ENCODE measurements at places on chromosomes 7 and 10.

GRCh38 chr10:21628023-21628422 lies 94.0 kb downstream of the MLLT10 start:
- DNase-seq, result no peak

DNA sequence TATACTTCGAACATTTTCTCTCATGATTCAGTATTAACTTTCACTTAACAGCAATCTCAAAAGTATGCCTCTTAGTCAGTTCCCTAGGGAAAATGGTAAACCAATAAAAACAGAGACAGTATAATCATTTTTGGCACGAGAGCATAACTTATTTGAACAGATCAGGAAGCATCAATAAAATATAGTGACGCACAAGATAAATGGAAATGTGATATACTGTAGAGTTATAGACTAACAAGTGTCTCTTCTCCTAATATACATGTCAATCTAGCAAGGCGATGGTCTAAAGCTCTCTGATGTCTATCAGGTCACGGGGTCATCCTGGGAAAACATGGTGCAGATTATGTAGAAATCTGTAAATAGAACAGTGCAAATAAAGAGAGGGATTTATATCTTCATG lies 131.6 kb downstream of the HGF start:
- peak; percentile 50 for DNase-seq

DNA sequence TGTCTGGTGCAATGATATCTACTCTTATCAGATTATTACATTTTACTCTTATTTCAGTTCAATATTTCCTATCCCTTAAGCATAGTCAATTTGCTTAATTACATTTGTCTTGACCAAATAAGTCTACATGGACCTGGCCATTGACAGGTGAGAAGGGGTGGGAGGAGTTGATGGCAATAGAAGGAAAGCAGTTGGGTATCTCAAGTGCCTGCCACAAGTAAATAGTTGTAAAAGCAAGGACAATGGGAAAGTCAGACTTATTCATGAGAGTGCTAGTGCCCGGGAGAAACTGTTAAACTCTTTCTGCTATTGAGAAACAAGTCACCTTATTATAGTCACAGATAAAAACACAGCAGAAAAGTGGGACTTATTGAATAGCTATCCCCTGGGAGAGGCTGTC lies 32.4 kb upstream of the HGF start:
- no peak for DNase-seq

- DNase-seq, result no peak
Observed at GRCh38 chr10:72044417-72045041, 43.8 kb downstream of the SPOCK2 start.

- no peak for DNase-seq
Observed at GRCh38 chr10:15420858-15421257, 49.8 kb upstream of the FAM171A1 start.

DNA sequence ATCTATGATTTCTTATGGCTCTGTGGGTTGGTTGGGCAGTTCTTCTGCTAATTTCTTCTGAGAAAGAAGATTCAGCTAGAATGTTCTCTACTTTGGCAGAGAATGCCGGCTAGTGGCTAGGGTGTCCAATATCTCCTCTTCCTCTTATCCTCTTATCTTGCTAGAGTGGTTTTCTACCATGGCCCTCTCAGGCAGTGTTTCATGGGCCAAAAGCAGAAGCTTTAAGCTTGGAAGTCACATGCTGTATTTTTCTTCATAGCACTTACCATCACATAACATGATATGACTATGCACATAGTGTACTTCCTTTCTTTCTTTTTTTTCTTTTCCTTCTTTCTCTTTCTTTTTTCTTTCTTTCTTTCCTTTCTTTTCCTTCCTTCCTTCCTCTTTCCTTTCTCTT lies 140.0 kb downstream of the ITGB8 start:
- DNase-seq, result no peak

- DNase-seq, result no peak
Observed at GRCh38 chr7:25853314-25853713, 298.7 kb upstream of the NFE2L3 start.

DNA sequence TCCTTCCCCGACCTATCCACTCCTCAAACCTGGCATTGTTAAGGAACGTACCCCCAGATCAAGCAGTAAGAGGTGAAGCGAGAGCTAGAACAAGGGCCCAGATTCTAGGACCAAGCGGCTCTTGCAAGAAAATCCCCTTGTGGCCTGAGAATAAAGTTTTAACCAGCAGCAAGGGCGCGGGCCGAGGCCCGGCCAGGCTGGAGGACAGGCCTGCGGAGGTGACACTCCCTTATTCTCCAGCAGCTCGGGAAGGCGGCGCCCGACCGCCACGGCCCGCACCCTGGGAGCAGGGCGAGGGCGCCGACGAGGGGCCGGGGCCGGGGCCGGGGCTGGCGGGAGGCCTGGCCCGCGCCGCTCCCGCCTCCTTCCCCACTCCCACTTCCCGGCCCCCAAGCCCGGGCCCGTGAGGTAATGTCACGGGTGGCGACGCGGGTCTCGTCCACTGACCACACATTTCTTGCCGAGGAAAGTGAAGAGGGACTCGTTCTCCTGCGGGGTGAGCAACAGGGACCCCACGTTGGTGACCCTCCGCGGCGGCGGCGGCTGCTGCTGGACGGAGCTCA lies 551 bp downstream of the WASL start:
- DNase-seq, result peak; percentile 72

GRCh38 chr7:69070476-69070875 lies 527.8 kb upstream of the AUTS2 start:
- DNase-seq, result no peak

- no peak for DNase-seq
Observed at GRCh38 chr7:26531926-26532325, 240.3 kb downstream of the SNX10 start.

- peak; percentile 92 for DNase-seq
Observed at GRCh38 chr10:117167789-117168674, 29.3 kb upstream of the KCNK18 start.

DNA sequence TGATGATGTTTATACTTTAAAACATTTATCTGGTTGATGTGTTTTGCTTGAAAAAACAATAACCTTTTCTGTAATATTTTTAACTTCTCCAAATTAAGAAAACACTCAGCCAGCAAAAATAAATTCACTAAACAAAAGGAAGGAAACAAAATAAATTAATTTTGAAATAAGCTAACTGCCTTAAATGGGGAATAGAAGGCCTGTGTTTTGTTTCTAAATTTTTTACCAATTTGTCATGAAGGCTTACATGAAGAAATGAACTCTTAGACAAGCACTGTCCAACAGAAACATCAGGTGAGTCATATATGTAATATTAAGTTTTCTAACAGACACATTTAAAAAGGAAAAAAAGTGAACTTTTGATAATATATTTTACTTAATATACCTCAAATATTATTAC lies 68.5 kb downstream of the LRRN3 start:
- peak; percentile 35 for DNase-seq

DNA sequence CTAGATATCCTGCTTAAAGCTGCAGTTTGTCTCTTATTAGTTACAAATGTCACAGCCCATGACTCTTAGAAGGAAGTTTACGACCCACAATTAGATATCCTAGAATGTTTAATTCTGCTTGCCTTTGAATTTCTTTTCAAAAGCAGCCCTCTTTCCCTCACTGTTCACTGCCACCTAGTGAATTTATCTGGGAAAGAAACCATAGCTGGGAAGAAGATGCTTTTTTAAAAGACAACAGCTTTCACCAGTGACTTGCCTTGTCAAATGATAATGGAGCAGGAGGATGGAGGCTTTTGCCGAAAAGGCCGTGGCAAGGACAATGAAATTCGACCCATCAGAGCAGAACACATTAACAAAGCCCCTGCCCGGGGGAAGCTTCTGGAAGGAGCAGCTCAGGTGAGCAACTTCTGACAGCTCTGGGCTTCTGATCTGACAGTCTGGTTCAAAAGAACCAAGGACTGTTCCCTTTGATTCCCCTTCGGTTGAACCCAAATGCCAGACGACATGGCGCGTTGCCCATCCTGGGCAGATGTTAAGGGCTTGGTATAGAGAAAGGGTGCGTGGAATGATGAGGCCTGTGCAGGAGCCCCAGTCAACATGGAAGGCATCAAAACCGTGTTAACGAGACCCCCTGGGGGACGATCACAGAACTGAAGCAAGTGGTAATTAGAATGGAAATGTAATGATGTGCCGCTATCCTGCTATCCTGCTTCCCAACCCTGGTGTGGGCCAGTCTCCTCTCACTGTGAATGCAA lies 236.8 kb downstream of the FRMD4A start:
- peak; percentile 55 for DNase-seq

DNA sequence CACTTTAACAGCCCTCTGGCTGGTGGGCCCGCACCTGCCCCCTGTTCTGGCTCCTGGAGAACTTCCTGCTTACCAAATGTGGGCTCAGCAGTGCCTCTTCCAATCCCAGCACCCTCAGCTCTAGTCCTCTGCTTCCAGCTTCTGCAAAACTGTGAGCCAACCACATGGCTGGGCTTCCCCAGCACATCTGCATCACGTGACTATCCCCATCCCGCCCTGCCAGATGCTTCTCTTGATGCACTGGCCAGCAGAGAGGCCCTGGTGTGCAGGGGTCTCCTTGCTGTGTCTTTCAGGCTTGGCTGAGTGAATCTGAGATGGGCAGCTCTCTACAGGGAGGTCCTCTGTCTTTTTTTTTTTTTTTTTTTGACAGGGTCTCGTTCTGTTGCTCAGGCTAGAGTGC lies 43.8 kb upstream of the DMBT1 start:
- no peak for DNase-seq

GRCh38 chr7:99393355-99394187 lies 14.8 kb downstream of the PDAP1 start:
- no peak for DNase-seq

DNA sequence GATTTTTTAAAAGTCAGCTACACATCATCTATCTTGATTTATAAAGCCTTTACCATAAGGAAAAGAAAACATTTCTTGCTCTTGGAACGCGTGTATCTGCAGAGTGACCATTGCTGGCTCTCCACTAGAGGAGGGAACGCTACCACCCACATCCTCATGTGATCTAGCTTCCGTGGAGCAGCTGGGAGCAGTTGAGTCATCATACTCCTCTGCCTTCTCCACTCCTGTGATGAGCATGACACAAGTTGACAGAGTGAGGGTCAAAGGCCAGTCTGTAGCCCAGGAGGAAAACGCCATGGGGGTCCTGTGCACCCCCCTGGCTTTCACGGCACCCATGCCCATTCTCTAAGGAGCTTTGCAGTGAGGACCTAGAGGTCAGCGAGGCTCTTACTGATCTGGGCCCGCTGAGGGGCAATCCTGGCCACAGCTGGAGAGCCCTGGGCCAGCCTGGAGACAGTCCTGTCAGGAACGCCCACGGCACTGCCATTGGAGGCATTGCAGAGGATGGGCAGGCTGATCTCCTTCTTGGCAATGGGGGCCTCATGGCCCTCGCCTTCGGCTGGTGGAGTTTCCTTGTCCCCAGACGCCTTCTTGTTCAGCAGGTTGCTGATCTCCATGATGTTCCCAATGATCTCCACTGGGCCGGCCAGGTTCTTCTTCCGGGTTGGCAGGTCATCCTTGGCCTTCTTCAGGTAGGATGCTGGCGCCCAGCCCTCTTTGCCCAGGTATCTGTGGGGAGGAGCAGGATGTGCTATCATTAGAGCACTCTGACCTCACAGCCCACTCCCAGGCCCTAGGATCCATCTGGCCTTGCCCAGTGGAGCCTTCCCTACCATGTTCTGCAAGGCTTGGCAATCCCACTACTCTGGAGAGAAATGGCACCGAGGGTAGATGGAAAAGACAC lies 119.2 kb downstream of the NEURL1 start:
- DNase-seq, result peak; percentile 90

DNA sequence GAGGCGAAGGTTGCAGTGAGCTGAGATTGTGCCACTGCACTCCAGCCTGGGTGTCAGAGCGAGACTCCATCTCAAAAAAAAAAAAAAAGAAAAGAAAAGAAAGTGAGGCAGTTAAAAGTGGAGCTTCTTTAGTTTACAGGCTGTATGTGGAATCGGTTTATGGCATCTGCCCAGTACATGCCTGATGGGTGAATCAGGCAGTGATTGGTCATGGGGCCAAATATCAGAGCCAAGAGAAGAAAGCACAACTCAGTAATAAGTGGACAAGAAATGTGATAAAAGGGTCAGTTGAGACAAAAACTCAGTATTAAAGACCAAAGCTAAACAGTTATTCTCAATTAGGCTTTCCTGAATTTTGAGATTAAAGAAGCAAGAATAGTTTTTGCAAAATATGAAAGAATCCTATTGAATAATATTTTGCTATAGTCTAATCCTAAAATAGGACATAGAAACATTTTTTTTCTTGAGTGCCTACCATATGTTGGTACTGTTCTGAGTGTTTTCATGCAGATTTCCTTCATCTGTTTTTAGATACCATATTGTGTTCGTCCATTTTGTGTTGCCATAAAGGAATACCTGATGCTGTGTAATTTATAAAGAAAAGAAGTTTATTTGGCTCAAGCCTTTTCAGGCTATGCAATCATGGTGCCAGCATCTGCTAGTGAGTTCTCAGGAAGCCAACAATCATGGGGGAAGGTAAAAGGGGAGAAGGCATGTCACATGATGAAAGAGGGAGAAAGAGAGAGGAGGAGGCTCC lies 14.4 kb downstream of the CDC14C start:
- peak; percentile 76 for DNase-seq

GRCh38 chr10:58731276-58731675 lies 218.6 kb downstream of the BICC1 start:
- DNase-seq, result no peak

DNA sequence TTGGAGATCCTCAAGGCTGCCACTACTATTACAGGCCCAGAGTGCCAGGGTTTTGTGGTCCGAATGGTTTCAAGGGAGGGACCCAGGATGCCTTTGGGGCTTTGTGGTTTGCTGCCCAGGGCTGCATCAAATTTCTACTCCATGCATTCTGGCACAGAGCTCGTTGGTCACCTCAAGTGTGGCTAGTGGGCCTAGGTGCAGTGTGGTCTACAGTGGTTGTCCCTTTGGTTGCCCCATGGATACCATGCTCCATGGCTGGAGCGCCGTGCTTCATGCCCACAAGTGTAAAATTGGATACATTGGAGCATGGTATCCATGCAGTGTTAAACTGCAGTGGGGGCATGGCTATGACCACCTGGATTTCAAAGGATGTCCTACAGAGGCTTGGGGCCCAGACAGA lies 5.4 kb upstream of the PRF1 start:
- no peak for DNase-seq

Measured in GM03348 (cell line).